ENCODE measurements at places on chromosomes 1 and 21.

GRCh38 chr21:46157396-46157986 lies 2.1 kb upstream of the FTCD start:
- DNase-seq = no peak

GRCh38 chr1:209455145-209455544 lies 128.4 kb upstream of the CAMK1G start:
- no peak for DNase-seq

DNA sequence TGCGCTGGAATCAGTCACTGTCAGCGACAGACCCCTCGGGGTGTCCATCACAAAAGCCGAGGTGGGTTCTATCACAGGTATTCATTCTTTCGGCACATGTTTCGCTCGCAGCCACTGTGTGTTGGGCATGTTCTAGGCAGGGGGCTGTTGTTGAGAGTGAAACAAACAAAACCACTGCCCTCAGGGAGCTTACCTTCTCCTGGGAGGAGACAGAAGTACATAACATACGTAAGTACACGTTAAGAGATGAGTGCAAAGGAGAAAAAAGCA lies 6.6 kb downstream of the ATF3 start:
- no peak for DNase-seq

DNA sequence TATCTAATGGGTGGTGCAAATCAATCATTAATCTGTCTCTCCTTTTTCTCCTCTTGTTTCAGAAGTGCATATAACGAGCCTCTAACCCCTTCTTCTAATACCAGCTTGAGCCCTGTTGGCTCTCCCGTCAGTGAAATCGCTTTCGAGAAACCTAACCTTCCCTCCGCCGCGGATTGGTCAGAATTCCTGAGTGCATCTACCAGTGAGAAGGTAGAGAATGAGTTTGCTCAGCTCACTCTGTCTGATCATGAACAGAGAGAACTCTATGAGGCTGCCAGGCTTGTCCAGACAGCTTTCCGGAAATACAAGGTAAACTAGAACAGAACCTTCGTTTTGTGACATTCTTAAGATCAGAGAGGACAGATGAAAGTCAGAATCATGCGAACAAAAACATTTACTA lies 25.3 kb upstream of the VAMP3 start:
- DNase-seq = no peak

GRCh38 chr1:152014943-152015342 lies 21.3 kb upstream of the S100A10 start:
- DNase-seq = no peak

DNA sequence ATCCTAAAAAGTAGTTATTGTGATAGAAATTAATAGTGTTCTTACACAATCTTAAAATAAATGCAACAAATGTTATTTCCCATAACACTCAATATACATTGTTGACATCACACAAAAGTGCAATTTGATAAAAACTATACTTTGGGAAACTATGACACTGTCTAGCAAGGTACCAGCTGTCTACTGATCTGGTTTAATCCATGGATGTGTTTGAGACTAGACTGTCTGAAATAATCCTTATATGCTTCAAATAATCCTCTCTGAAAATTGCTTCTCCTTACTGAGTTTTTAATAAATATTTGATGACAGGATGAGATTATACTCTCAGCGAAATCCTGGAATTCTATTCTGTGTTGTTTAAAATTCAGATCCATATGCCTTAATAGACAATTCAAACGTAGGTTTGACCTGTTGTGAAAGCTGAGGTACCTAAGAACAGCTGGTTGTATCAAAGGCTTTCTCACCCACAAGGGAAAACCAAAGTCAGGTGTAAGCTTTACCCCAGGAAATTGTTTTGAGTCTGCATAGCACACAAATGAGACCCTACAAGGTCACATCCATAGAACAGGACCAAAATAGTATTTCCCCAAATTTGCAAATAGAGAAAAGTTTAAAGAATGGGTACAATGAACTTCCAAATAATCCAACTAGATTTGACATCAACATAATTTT lies 8.8 kb upstream of the GFI1 start:
- no peak for DNase-seq

DNA sequence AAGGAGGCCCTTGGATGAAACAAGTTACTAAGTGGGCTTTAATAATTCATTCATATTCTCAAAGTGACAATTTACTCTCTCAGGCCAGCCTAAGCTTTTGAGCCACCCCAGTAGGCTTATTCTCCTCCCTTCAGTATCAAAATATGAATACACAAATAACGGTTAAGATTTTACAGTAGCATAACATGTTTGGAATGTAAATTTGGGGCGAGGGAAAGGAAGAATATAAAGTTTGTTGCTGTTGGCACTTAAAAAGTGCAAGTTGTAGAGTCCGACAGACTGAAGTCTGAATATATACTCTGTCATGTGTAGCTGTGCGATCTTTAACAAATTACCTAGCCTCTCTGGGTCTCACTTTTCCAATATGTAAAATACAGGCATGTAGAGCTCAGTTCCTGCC lies 22.6 kb upstream of the MYSM1 start:
- DNase-seq = no peak

GRCh38 chr1:110587906-110588305 lies 18.3 kb downstream of the KCNA2 start:
- DNase-seq = no peak

All from activated B cell treated with CpG ODN at 0.5 μM for 24 hours (primary cell).